ENCODE measurements at places on chromosomes 2 and 18.
A peak's percentile ranks its signal among the peaks of the same experiment; 100 is the strongest.

DNA sequence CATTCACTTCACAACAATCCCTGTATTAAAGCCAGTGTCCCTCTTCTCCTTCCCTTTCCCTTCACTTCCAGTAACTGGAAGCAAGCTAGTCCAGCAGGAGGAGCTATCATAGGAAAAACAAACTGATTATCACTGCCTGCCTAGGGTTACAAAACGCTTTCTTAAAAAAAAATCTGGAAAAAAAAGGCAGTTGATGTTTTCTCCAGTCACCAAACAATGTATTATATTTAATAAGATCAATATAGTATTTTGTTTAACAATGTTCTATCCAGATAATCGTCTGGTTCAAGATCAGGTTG lies 78.8 kb upstream of the ITGB6 start:
- no peak for DNase-seq

DNA sequence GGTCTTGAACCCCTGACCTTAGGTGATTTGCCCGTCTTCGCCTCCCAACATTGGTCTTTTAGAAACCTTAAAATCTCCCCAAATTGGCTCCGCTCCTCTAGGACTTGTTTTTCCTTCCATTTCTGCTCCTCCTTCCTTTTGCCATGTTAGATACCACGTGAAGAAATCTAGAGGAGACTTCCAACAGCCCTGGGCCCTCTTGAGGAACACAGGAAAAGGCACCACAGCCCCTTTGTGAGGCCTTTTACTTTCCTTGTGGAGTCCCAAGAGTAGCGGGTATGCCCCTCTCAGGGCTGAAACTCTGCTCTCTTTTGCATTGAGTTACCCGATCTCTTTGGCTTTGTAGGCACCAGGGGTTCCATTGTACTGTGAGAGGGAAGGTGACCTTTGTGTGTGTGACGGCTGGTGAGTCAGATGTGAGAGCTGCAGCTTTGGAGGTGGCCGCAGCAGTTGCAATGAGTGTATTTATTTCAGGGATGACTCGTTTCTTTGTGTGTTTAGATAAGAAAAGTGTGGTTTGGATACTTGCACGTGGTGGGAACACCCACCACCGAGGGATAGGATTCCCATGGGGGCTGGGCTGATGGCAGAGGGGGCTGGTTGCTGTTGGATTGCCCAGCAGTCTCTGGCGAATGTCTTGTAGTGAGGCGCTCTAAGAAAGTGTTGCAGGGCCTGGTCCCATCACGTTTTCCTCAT lies 218.4 kb upstream of the HS6ST1 start:
- DNase-seq, result peak; percentile 69

DNA sequence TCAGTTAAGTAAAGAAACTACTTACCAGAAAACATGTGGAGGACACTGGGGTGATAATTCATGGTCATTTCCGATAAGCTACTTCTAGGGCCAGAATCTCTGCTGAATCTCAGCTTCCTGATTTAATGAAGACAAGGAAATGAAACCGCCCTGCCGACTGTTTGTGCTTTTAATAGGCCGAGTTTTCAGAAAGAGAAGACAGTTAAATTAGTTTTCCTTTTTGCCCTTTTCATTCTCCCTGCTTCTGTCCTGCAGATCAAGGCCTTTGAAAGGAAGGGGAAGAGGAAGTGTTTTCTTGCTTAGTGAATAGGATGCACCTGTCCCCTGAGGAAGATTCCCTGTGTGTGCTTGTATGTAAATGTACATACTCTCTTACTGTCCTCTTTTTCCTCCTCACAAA lies 126.6 kb downstream of the SH3RF3 start:
- no peak for DNase-seq

DNA sequence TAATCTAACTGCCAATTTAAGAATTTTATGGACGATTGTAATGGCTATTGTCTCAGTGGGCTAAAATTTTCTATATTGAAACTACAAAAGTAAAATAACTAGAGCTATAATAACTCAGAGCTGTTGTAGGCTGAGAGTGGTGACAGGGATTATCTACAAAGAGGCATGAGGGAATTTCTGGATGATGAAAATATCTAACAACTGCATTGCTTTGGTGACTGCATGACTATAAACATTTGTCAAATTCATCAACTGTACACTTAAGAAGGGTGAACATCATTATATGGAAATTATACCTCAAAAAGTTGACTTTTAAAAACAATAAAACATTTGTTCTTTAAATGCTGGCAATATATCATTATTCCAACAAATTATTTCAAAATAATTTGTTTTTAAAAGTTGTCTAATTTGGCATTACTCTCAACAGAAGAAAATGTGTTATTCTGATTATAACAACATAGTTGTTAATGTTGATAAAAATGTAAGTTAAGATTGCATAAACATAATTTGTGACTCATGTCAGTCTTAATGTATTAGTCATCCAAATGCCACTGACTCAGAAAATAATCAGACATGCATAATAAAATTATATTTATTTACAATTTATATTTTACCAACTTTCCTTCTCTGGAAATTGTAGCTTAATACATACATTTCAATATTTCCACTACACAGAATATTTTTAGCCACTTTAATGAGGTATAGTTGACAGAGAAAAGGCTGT lies 865.1 kb upstream of the VRK2 start:
- DNase-seq, result peak; percentile 14
